ENCODE measurements at places on chromosomes 12 and 14.

- DNase-seq, result no peak
Observed at GRCh38 chr14:69358233-69358963, 39.7 kb downstream of the ERH start.

DNA sequence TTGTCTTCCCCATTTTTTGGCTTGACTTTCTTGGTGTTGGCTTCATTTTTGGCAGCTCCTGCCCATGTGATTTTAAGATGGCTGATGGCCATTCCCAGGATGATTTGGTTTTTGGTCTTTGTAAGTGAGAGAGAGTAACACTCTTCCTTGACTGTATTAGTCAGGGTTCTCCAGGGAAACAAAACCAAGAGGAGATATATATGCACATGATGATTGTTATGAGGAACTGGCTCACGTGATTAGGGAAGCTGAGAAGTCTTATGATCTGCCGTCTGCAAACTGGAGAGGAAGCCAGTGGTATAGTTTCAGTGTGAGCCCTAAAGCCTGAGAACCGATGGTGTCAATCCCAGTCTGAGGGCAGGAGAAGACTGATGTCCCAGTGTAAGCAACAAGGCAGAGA is 146.6 kb downstream of the NRXN3 start:
- no peak for DNase-seq

DNA sequence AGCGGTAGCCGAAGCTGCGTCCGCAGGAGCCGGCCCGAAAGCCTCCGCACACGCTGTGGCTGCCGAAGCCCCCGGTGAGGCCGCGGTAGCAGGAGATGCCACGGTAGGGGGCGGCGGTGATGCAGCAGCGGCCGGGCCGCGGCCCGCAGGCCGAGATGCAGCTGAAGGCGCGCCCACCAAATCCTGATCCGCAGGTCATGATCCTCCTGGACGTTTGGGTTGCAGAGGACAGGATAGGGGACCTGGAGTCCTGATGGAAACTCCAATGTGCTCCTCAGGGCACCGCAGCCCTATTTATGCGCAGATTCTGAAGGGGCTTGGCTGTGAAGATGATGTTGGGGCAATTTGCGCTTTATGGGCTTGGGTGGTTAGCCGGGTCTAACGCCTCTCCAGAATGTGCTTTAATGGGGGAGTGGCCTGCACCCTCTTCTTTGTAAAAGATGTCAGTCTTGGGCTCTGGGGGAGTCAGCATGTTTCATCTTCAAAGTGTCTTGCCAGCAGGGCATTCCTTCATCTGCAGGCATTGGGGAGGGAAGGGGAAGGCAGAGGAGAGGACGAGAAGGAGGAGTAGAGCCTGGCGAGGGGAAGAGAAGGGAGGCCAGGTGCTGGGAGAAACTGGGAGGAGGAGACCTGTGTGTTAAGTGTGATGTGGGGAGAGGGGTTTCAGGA is at the start of gene KRT81:
KRT81 (minus strand) TSS at position 268 of the 669 bp plus-strand sequence; CDS start at position 199, 69 bp downstream.
- DNase-seq, result no peak

GRCh38 chr14:72699852-72700257 is 194.0 kb downstream of the DPF3 start:
- no peak for DNase-seq

DNA sequence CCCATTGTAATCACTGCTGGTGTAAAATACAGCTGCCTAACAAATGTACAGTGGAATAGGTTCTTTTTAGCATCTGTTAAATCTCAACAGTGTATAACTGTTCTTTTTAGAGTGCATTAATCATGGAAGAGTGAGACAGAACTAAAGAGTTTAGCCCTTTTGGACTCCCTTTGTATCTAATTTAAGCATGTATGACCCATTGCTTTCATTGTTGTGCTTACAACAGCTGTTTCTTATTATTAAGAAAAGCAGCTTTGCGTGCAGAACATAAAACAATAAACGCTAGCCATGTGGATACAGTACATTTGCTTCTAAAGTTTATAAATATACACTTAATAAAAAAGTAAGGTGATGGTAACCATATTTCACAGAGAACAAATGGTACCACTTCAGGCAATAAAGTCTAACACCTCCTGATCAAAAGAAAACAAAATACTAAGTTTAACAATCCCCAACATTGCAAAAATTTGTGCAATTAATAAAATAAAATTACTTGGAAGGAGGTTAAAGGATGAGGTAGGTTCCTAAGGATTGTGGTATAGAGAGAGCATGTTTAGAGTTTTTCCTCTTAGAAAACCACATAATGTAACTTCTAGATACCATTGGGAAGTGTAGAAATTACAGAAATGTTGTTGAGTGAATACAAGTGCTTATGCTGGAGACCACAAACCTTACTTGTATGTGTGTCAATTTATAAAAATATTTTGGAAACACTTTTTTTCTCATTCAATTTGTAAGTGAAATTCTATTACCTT is 448.7 kb downstream of the SLC6A15 start:
- DNase-seq, result no peak

DNA sequence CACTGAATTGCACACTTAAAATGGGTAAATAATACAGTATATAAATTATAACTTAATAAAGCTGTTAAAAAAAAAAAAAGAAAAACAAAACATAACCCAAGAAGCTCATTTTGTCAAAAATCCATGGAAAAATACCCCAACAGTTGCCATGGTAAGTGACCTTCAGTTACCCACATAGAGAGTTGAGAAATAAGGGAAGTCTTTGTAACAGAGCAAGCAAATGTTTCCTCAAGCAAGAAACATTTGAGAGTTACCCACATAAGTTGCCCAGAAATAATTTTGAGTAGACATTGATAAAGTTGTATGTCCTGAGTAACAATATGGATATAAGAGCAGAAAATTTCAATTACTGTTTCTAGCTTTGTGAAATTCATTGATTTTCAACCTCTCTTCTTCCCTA is 227.4 kb downstream of the CCDC59 start:
- DNase-seq, result no peak

GRCh38 chr14:105470350-105471296 is 4.0 kb upstream of the CRIP2 start:
- no peak for DNase-seq

- no peak for DNase-seq
Observed at GRCh38 chr12:67193704-67194103, 75.5 kb upstream of the CAND1 start.

DNA sequence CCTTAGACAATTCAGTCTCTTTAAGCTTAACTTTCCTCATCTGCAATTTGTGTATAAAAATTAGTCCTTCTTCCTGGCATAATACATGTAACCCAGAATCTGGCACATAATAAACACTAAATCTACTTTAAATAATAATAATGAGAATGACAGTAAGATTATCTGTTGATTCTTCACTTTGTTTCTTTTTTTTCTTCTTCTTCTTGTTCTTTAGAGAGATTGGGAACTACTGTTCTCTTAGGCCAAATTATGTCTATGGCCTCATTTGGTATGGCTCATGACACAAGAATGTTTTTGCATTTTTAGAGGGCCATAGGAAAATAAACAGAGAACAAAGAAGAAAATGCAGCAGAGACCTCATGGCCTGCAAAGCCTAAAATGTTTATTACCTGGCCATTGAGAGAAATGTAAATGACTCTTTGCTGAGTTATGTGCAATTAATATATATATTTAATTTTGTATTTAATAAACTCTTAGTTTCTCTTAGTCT is 275.8 kb downstream of the SLC6A15 start:
- DNase-seq, result no peak

- DNase-seq, result no peak
Observed at GRCh38 chr14:100982353-100982752, 78.8 kb upstream of the RTL1 start.

GRCh38 chr12:103310546-103311270 is 185.1 kb downstream of the C12orf42 start:
- no peak for DNase-seq

Measured in activated CD8-positive, alpha-beta memory T cell treated with anti-CD3 and anti-CD28 coated beads for 4 hours (primary cell).